Renal cortex interstitium (tissue), 15 donors: ENCODE measurements at places on chromosomes 6 and 20. TPM values are rescaled to one million over a fixed set of nuclear protein-coding genes. Genes with fewer than 3 reads are reported as not detected.

DNA sequence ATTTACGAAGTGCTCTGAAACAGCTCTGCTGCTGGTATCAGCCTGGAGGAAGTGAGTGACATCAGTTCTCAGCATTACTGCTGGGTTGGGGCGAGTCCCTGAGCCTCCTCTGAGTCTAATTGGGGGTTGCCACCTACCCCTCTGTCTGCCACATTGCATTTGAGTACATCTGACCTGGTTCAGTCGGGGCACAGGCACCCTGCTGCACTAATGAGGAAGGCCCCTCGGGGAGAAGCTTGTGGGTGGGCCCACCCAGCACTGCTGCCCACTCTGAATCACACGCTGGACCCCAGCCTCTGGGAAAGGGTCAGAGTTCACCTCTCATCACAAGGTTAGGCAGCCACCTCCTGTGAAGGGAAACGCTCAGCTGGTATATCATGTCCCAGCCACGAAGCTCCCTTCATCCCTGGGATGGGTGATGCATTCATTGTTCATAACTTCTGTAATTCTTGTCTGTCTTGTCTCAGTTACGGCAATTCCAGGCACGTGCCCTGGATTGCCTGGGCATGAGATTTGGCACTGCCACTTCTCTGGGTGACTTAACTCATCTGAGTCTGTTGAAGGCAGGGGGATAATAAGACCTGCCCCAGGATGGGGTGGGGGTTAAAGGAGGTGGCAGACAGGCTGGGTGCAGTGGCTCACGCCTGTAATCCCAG lies 13.3 kb downstream of the DNMT3B start:
- no peak for DNase-seq

DNA sequence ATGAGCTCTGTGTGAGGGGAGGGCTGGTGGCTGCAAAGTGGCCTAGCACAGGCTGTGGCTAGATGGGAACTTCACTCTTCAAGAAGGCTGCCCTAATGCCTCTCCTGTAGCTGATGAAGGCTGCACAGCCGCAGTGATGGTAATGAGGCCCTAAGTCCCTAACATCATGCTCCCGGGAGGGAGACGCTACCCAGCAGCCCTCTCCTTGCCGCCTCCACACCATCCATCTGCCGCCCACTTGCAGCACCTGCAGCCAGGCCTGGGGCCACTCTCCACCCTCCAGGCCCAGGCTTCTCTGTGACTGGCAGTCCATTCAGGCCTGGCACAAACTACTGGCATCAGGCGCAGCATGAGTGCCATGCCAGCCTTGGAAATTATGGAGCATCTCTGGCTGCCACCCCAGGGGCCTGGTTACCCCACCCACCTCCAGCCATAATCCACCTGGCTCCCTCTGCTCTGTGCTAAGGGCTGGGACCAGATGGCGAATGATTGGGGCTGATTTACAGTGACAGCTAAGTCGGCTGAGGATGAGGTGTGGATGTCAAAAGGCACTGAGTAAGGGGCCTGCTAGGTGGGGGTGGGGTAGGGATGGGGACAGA lies 284.2 kb downstream of the LRFN2 start:
- DNase-seq = no peak

DNA sequence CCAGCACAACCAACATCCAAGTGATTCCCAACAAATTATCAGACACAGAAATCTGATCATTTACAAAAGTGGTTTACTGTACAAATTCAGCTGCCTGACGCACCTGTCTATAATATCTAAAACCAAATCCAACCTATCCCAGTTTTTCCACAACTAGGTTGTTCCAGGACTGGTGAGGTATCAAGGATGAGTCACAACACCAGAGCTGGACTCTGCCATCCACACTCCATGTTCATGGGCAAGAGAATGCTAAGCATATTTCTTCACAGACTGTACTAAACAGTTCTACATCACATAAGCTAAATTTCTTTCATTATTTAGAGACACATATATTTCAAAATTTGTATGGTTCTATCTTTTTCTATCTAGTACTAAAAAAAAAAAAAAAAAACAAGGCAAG lies 141.6 kb downstream of the BTBD9 start:
- no peak for DNase-seq

DNA sequence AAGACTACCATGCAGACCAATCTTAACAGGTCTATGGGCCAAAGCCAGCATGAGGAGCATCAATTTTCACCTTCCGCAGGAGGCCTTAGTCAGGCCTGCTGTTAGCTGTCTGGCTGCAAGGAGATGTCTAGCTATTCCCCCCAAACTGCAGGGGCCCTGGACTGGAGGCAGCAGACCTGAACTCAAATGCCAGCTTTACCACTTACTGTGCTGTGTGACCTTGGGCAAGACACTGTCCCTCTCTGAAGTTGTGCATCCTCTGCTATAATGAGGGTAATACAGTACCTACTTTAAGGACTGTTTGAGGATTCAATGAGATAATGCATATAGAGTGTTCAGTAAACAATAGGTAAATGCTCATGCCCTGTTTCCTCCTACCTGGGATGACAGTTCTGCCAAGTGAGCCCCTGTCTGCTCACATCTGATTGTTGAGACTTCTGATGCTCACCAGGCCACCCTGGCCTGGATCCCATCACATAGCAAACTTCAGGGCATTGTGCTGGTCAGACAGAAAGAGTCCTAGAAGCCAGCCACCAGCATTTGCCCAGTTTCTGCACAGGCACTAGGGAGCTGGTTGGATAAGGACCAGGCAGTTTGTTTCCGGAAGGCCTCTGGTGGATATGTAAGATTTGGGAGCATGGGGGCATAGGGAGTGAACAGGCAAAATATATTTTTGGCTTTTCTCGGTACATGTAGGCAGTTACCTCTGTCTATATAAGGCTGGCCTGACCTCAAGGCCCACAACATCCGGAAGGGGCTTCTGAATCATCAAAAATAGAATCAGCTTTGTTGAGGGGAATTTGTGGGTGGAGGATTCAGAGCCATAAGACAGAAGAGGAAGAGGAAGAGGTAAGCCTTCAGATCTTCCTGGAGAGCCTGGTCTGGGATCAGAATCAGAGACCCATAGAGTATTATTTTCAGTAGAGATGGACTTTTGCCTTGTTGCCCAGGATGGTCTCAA lies 2.3 kb upstream of the OCSTAMP start:
- no peak for DNase-seq

- DNase-seq = no peak
Measured at GRCh38 chr6:167794161-167795157, 32.3 kb upstream of the AFDN start.

GRCh38 chr6:54846243-54846856 lies at the start of gene FAM83B:
Gene FAM83B, plus strand, starts transcription at chr6:54846771. Its CDS starts 23,476 bp downstream, at chr6:54870247.
- no peak for DNase-seq

The PI3 gene
- polyA plus RNA-seq = not detected

The EPB41L1 gene
- 62.4 TPM for polyA plus RNA-seq

The DLK2 gene
- 0.73 TPM for polyA plus RNA-seq

The LRRC1 gene
- 27.2 TPM for polyA plus RNA-seq

The TBC1D20 gene
- 34.5 TPM for polyA plus RNA-seq
